Tibial nerve (tissue), 4 donors: ENCODE measurements at places on chromosomes 3 and 15.

GRCh38 chr15:84624359-84624758, 23.6 kb downstream of the ZSCAN2 start:
- no peak for DNase-seq

- no peak for DNase-seq
These were observed 667.9 kb upstream of the SGO1 start for GRCh38 chr3:20853890-20854289.

DNA sequence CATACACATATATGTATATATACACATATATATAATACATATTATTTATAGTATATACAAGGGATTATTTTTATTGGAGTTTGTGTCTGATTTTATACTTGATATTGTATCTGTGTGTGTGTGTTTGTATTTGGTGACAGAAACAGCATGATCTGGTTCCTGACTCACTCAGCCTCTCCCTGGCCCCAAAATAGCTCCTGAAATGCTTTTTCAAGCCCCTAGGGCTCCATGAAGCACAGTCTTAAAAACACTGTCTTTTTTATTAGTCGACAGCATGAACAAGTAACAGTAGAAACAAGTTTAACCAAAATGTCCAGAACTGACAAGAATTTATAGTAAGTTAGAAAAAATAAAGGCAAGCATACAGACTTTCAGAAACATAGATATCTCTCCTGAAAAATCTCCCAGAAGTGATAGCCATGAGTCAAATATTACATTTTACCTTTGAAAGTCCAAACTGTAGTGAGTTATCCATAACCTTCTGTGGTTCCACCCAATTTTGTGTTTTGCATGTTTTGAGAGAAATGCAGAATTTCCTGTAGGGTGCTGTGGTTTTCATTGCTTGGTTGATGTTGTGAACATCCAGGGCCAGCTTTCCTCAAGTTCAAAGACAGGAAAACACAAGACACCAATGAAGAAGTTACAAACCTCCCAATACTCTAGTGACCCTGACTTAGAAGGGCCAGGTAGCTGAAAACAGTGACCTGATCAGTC, 98.5 kb upstream of the CCDC80 start:
- DNase-seq = no peak

DNA sequence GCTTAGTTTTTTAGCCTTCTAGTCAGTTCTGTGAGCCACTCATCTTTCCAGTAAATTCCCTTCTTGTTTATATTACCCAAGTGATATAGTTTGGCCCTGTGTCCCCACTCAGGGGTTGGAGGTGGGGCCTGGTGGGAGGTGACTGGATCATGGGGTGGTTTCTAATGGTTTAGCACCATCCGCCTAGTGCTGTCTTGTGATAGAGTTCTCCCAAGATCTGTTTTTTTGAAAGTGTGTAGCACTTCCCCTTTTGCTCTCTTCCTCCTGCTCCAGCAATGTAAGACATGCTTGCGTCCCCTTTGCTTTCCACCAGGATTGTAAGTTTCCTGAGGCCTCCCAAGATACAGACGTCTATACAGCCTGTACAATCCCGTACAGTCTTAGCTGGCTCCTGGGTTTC, 53.7 kb upstream of the INO80 start:
- no peak for DNase-seq

- DNase-seq = no peak
These were observed 888.0 kb downstream of the NTRK3 start for GRCh38 chr15:87368511-87368910.

DNA sequence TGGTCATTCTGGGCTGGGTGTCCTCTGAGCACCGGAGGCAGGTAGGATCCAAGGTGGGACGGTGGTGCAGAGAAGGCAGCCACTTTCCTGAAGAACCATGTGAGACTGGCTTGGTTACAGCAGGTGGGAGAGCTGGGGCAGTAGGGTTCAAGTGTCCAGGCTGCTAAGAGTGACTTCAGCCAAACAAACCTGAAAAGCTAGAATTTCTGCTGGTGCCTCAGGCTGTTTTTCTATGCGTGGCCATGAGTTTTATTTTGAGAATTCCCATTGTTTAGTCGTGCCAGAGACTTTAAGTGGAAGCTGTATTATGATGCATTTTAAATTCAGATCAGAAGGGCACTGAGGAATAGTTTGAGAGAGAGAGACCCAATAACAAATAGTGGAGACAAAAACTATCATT, 20.1 kb downstream of the USP13 start:
- DNase-seq = no peak

GRCh38 chr15:69357773-69358771, 56.1 kb upstream of the KIF23 start:
- no peak for DNase-seq

DNA sequence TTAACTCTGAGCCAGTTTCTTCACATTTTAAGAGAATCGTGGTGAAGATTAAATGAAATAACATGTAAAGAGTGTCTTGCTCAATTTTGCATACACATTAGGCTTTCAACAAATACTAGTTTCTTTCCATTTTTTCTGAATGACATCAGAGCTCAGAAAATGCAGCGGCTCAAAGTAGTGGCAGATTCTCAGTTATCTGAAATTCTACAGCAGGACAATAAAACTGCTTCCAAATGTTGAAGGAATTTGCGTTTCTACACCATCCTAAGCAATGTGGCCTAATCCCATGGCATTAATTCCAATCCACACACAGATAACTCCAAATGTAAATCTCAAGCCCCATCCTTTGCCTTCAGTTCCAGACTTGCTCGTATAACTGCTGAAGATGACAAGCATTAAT, 115.8 kb downstream of the PLCH1 start:
- DNase-seq = no peak

- no peak for DNase-seq
These were observed 22.5 kb upstream of the TSC22D2 start for GRCh38 chr3:150385296-150386242.

DNA sequence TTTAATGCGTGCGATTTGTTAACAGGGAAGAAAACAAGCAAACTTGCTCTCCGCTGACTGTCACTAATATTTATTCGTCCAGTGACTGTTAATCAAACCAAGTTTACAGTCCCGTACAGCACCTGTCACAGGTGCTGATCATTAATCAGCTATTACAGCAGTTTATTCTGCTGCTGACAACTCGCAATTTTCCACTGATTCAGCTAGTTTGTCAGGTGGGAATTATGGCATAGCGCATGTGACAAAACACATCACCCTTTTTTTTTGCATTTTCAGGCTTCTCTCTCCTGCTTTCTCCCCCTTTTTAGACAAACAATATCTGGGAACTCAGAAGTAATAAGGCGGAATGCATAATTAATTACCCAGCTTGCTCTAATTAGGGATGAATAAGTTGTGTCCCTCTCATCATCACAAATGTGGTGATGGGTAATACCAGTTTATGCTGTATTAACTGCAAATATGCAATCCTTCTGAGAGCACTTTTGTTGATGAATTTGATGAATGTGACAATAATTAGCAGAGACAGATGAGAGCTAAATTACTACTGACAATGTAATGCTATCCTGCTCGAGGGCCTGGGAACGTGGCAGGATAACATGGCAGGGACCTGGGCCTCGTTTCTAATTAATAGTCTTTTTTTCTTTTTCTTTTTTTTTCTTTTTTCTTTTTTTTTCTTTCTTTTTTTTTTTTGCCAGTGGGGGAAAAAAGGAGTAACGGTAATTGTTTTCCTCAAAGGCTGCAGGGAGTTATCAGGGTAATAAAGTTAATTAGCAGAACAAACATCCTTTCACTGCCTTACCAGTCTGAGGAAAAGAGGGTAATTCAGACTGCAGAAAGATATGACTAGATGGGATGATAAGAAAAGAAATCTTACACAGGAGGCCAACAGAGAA, 150.3 kb upstream of the SOX2 start:
- DNase-seq = no peak

DNA sequence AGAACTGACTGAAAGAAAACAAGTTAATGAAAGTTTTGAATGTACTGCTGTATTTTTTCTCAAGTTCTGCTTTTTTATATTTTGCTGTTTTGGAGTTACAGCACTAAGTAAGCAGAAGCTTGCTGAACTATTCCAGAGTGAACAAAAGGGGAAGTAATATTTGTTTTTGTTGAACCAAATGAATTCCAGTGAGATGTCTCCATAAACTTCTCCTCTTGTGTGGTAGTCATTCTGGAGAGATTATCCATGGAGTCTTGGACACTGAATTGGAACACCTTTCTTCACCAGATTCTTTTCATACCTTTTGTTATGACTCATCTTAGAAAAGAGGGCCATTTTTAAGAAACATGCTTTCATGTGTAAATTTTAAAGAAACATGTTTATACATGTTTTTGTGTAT, 8.8 kb downstream of the ANKUB1 start:
- no peak for DNase-seq

DNA sequence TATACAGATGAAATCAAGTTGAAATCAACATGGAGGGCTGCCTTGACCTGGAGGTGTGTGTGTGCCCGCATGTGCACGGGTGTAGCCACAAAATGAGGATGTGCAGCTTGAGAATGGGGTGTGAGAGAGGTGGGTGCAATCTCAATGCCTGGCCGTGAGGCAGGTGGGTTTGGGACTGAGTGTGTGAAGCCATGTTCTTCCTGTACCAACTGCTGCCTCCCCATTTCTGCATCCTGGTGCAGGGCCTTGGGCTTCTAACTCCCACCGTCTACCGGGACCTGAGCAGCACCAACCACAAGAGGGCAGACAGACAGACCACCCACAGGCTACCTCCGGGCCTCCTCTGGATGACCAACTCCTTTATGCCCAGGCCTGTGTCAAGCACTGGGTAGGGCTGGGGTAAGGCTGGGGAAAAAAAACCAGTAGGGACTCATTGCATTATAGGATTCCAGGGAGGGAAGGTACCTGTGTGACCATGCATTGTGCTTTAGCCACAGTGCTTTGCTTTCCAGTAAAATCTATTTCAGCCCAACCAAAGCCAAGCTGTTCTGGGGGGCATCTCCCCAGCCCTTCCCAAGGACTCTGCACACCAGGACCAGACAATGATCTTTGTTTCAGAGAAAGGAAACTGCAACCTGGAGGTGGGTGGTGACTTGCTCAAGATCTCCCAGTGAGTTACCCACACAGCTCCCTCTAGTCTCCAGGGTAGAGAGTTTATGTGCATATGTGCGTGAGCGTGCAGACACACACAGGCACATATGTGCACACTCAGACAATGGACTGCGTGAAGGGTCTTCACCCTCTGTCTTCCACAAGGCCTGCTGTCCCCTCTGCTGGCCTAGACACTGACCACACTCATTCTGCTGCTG, 162.2 kb upstream of the TLE3 start:
- no peak for DNase-seq

DNA sequence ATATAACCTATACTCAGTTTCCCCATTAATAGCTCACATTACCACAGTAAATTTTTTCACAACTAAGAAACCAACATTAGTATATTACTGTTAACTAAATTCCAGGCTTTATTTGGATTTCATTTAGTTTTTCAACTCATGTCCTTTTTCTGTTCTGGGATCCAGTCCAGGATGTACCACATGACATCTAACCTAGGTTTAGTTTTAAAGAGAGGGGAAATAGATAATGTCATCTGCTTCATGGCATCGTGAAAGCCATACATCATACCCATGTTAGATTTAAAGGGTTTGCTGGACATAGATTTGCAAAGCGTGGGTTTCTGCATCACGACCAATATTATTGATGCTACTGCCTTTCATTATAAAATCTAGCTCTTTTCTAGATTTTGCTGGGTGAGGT, 33.2 kb upstream of the RPP14 start:
- no peak for DNase-seq

- DNase-seq = no peak
These were observed 1.5 kb downstream of the NLGN1 start for GRCh38 chr3:173399044-173399443.

- DNase-seq = no peak
These were observed 11.4 kb downstream of the LAMP3 start for GRCh38 chr3:183151086-183151485.

DNA sequence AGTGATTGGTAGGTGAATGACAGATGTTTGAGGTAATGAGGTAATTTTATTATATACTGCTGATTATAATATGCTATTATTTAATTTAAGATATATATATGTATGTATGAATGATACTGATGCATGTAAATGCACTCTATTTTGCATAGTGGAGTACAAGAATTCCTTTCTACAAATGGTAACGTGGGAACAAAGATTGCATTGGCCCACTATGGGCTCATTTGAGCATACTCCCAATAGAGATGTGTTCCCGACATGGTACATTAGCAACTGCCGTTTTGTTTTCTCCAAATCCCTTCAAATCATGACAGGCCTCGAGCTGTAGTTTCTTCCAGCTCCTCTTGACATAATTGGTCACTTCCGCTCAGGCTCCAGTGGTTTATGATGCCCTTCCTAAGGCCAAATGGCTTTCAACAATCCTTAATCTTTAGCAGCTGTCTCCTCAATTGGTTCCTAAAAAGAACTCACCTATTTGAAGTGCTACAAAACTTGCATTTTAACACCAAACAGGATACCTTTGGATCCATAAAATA, 266.1 kb downstream of the ADAMTSL3 start:
- DNase-seq = no peak

GRCh38 chr3:71389911-71390573, 193.5 kb downstream of the FOXP1 start:
- DNase-seq = peak; percentile 32

GRCh38 chr3:105166893-105167292, 199.8 kb upstream of the ALCAM start:
- DNase-seq = no peak

DNA sequence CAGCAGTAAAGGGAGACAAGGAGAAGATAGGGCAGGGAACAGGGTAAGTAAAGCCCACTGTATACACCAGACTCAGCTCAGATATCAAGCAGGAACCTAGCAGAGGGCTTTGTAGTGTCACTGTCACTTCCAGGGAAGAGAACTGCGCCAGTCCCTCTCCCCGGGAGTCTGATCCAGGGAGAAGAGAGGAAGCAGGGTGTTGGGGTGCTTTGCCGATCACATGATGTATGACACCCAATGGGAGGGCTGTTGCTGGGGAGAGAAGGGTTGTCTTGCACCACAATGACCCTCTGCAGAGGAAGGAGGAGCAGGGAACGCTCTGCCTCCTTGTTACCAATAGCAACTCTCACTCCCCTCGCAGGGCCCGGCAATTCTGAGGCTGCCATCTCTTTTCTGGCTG, 147.2 kb upstream of the SLC2A2 start:
- DNase-seq = no peak

- no peak for DNase-seq
These were observed 62.9 kb downstream of the ADCY5 start for GRCh38 chr3:123385981-123386380.

DNA sequence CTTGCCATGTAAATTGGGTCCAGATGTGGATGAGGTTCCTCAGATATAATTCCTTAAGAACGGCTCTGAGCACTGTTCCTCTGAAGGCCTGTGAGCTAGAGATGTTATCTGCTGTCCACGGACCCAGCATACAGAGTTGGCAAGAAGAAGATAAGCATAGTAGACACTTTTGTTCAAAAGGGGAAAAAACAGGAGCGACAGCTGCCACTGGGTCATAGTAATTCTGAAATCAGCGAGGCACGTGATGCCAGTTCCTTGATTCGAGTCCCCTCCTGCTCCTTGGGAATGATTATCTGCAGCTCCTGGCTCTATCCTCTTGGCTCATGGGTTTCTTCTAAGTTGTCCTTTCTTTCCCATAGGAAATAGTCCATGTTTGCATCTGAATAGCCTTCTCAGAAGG, 2.5 kb upstream of the RAB7A start:
- DNase-seq = no peak

GRCh38 chr3:29420106-29420505, 139.2 kb downstream of the RBMS3 start:
- no peak for DNase-seq
